ENCODE measurements at places on chromosomes 12 and 14.

- peak; percentile 75 for ATAC-seq
Observed at GRCh38 chr12:54201001-54201794, 12.4 kb upstream of the SMUG1 start.

GRCh38 chr12:94566345-94566744 is 84.0 kb downstream of the TMCC3 start:
- ATAC-seq: no peak

DNA sequence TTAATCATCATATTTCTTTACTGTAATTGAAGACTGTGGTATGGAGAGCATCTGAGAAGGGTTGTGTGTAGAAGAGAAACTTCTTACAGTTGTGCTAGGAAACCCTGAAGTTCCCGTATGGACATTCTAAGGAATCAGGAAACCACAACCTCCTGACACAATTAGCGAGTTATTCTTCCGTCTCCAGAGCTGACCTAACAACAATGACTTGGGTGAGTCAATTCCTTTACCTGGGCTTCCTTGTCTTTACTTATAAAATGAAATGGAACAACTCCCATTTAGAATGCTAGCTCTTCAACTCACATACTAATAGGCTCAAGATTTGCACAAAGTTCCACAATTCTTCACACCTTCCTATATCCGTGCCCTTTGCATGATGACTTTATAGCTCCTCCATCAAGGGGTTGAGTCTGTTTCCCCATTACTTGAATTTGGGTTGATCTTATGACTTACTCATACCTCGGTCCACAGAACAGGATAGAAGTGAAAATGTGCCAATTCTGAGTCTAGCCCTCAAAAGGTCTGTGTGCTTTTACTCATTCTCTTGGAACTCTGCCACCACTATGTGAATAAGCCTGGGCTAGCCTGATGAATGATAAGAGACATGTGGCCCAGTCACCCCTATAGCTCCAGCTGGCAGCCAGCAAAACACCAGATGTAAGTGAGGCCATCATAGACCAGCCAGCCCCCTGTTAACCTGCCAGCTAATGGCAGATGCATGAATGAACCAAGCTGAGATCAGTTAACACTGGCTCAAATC is 459.4 kb downstream of the ETNK1 start:
- no peak for ATAC-seq

GRCh38 chr14:21875791-21876190 is 202.2 kb upstream of the OR4E1 start:
- no peak for ATAC-seq

- ATAC-seq: no peak
Observed at GRCh38 chr14:84646786-84647500, 883.0 kb upstream of the FLRT2 start.

DNA sequence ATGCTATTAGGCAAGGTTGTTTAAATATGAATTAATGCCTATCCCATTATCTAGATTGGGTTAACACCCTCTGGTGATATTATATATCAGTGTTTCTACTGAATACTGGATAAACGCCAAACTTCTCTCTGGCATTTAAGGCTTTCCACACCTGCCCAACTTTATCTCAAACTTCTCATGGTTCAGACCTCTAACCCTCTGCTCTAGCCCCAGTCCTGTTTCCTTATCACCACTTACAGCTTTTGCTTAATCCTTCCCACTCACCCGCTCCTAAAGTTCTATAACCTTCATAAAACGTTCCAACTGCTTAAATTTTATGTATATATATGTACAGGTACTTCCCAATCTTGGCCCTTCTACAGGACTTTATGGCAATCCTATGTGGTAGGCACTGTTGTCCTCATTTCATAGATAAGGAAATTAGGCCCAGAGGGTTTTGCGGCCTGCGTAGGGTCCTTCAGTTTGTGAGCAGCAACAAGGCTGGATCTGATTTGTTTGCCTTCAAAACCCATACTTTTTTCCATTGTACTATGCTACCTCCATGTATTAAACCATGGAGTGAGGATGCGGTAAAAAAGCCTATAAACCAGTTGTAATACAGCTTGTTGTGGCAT is 1.2 kb downstream of the LPCAT3 start:
- no peak for ATAC-seq

DNA sequence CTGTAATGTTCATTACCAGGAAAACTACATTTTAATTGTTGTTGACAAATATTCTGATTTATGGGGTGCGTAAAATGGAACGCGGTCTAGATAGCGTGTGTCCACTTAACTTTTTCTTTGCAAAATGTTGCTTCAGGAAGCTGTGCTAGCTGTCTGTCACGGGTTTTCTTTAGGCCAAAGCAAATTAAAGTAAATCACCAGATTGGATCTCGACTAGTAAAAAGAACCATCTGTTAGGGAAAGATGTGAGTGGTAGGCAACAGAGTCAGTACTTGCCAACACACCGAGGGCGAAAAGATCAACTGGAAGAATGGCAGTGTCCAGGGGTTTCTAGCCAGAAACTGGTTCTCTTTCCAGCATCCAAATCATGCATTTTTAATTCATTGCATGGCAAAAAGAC is 404.9 kb upstream of the TMPO start:
- ATAC-seq: no peak

DNA sequence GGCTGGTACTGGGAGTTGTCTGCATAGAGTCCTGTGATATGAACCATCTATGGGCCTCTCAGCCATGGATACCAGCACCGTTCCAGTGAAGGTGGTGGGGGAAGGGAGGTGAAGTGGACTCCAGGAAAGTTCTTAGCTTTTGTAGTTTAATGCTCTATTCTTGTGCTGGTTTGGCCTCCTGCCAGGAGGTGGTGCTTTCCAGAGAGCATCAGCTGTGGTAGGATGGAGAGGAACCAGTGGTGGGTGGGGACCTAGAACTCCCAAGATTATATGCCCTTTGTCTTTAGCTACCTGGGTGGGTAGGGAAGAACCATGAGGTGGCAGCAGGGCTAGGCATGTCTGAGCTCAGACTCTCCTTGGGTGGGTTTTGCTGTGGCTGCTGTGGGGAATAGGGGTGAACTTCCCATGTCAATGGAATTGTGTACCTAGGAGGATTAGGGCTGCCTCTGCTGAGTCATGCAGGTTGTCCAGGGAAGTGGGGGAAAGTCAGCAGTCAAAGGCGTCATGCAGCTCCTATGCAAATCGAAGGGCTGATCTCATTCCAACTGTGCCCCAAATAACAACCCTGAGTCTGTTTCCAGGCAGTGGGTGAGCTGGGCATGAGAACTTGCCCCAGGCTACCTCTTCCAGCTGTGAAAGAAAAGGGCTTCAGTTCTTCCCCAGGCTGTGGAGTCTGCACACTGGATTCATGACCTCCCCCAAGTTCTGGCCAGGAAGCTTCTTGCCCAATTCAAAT is 14.2 kb downstream of the GZMH start:
- no peak for ATAC-seq

- no peak for ATAC-seq
Observed at GRCh38 chr12:49951411-49952240, 1.1 kb downstream of the AQP2 start.

- no peak for ATAC-seq
Observed at GRCh38 chr14:55350461-55350860, 61.2 kb downstream of the ATG14 start.

DNA sequence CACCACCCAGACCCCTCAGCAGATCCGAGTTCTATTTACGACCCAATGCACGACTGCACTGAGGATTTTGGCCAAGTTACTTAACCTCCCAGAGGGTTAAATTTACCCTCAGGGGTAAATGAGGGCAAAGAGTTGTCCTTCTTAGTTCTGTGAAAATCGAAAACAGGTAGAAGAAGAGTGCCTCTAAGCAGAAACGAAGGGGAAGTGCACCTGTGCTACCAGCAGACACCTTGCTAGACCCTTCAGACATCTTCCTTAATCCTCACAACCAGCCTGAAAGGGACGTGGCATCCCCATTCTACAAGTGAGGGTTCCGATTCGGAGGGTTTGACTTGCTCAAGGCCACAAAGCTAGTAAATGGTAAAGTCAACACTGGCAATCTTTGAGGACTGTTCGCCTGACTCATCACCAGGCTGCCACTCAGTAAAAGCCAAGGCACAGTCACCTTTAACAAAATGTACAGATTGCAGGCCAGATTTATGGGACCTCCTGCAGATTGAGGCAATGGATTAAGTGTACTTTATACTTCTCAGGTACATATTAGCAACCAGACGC is 1.6 kb downstream of the GSG1 start:
- ATAC-seq: no peak

DNA sequence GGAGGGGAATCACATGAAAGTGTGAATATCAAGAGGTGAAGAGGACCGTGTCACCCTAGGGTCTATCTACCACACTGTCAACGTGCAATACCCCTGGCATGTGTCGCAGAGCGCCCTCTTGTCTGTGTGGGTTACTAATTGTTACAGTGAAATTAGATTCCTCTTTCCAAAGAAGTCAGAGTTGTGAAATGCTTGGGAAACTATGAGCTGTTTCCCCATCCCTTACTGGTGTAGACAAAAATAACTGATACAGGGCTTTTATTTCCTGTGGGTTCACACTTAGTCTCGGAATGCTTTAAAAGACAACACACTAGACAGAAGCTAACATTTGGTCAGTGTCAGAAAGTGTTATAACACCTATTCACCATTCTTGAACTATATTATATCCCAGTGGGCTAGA is 597.3 kb downstream of the NRXN3 start:
- no peak for ATAC-seq

GRCh38 chr12:21809100-21809499 is 34.6 kb upstream of the KCNJ8 start:
- ATAC-seq: no peak

- ATAC-seq: no peak
Observed at GRCh38 chr12:98686603-98687002, 41.5 kb downstream of the APAF1 start.

DNA sequence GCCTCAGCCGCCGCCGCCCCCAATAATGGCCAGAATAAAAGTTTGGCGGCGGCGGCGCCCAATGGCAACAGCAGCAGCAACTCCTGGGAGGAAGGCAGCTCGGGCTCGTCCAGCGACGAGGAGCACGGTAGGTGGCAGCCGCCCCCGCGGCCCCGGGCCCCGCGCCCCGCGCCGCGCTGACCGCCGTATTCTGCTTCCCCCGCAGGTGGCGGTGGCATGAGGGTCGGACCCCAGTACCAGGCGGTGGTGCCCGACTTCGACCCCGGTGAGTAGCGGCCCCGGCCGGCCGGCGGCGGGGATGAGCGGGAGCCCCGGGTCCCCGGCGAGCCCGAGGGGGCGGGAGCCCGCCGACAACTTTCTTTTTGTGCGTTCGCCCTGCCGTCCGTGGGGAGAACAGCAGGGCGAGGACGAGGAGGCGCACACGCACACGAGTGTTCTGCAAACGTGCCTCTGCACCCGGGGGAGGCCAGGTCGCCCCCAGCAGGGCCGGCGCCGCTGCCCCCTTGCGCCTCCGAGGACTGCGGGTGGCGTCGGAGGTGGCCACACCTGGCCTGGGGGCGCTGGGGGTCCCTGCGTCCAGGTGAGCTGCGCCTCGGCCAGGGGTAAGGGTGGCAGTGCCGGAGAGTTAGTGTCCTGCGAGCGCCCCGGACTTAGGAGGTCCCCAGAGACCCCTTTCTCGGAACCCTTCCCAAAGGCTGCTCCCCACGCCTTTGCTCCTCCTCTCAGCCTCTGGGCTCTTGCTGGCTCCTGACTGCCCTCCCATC is 794 bp downstream of the RCOR1 start:
- peak; percentile 13 for ATAC-seq

GRCh38 chr12:8052679-8053078 is 13.5 kb downstream of the C3AR1 start:
- peak; percentile 57 for ATAC-seq

DNA sequence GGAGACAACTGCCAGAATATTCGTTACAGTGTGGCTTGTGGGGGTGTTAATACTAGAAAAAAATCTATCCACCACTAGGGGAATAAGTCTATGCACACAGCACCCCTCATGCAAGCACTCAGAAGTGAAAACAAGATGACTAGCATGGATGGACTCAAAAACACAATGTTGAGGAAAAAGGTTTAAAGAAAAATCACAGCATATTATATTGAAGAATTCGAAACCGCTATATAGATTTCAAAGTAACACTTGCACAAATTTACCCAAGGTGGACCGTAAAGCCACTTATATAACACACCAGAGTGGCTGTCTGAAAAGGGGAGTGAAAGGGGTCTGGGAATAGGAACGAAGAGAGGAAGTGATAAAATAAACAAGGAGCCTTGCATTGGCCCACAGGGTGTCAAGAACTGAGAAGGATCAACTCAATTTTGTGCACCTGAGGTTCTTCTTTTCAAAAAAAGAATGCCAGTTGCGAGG is 544 bp downstream of the ABCD4 start:
- peak; percentile 37 for ATAC-seq

DNA sequence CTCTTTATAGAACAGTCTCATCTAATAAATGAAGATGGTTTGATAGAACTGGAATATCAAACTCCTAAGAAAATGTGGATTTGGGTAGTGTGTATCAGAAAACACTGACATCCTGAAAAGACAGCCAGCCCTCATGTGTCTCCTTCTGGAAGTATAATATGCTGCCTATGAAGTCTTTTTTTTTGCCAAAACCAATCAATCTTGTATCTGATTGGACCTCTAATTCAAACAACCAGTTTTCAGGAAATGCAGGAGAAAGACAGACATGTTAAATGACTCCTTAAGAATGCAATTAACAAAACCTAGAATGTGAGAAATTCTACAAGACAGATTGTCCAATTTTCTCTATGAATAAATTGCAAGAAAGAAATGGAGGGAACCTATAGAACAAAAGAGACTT is 34.3 kb downstream of the MYO1H start:
- no peak for ATAC-seq

- no peak for ATAC-seq
Observed at GRCh38 chr12:114812858-114813761, 129.1 kb upstream of the TBX3 start.

DNA sequence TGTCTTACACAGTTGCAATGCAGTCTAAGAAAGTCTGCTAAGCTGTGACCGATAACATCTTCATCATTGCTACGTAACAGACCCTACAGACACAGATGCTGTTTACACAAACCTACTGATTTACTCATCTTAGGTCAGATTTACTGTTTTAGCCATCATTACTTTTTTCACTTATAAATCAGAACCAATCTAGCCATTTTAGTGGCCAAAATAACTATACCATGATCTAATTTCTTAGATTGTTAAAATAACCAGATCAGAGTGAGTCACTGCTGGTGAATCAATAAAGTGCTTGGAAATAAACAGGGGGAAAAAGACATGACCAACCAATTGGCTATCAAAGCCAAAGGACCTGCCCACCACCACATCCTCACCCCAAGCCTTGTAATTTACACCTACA is 57.0 kb upstream of the FOXN3 start:
- ATAC-seq: no peak

Measured in gastroesophageal sphincter (tissue), 4 donors.